ENCODE measurements at places on chromosomes 12 and 14.

- DNase-seq = peak; percentile 51
Measured at GRCh38 chr14:55583942-55584468, 4.0 kb downstream of the KTN1 start.

- no peak for DNase-seq
Measured at GRCh38 chr12:62737615-62738014, 197.3 kb downstream of the PPM1H start.

- no peak for DNase-seq
Measured at GRCh38 chr12:107646436-107646835, 39.2 kb upstream of the PWP1 start.

- DNase-seq = peak; percentile 48
Measured at GRCh38 chr12:20463913-20464524, 95.7 kb downstream of the PDE3A start.

GRCh38 chr12:42590330-42590934 is 886 bp upstream of the PRICKLE1 start:
- DNase-seq = no peak

- DNase-seq = no peak
Measured at GRCh38 chr12:106098691-106099200, 40.0 kb downstream of the NUAK1 start.

GRCh38 chr14:74973905-74974363 is 18.5 kb upstream of the PGF start:
- DNase-seq = no peak

DNA sequence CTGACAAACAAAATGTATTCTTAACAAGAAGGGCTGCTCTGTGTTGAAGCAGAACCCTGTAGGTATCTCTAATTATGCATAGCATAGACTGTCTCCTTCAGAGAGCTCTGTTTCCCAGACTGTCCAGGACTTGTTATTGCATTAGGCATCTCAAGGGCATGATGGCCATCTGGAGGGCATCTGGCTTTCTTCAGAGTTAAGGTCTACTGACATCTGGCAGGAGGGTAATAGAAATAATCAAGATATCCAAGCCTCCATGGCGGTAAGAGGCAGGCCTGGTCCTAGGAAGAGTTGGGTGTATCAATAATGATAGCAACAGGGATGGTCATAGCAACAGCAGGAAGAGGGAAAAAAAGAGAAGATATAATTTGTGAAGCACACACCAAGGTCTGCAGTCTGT is 161.2 kb downstream of the TTC8 start:
- DNase-seq = peak; percentile 23

- DNase-seq = no peak
Measured at GRCh38 chr12:80967565-80967964, 29.8 kb upstream of the LIN7A start.

DNA sequence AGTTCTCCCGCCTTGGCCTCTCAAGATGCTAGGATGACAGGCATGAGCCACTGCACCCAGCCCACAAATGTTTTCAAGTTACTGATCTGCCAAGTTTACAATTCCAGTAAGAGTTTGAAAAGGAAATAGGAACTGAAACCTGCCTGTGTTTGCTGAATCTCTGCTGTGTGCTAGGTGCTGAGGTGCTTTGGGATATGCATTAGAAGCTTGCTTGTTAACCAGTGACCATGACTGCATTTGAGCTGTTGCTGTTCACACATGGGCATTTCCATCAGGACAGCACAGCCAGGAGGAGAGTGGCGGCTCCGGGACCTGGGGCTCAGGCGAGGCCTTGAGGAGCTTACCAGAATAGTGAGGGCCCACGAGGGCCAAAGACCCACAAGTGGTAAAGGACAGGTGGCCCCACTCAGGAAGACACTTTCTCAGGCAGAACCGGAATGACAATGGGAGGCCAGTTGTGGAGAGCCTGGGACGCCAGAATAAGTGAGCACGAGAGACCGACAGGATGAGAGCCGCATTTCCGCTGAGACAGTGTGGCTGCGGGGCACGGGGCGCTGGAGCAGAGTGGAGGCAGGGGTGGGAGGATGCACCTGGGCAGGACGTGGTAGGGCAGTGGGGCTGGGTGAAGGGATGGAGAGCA is 54.5 kb upstream of the MMP17 start:
- DNase-seq = no peak

- peak; percentile 87 for DNase-seq
Measured at GRCh38 chr14:22386924-22387775, 201.9 kb downstream of the DAD1 start.

DNA sequence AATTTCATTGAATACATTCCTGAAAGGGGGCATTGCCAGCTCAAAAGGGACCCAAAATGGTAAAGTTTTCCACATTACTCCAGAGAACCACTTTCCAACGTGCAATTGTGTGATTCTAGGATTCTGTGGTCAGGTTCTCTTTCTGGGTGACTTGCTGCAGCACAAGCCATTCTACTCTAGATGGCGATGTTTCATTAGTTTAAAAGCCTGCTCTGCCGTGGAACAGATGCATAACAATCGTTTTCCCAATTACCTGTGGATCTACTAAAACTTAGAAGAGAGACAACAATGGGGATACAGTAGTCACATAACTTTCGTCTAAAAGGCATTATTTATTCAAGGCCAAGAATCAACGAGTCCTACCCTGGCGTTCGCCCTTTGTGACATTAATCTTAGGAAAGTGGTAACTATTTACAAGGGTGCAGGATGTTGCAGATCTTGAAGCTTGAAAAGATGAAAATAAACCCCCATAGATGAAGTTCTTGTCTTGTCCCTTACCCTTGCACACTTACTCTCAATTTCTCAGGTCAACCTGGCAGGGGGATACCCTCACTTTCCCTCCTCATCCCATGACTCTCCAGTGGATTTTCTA is 400.9 kb downstream of the SNAPC1 start:
- DNase-seq = peak; percentile 69

- peak; percentile 95 for DNase-seq
Measured at GRCh38 chr14:50060871-50061663, 55.3 kb downstream of the VCPKMT start.

DNA sequence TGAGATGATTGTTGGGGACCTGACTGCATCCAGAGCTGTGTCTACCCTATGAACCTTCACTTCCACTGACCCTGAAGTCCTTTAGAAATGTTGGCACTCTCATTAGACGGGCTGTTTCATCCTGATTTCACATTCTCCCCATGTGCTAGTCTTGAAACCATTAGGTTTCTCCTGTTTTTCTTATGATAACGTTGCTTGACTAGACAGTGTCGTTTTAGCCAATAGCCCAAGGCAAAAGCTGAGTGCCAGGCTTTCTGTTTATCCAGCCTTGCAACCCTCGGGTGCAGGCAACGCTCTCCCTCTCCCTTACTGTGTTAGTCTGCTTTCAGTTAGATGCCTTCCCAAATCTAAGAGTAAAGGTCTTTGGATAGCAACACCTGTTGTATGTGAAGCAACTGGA is 30.1 kb downstream of the DACT1 start:
- DNase-seq = no peak

- DNase-seq = no peak
Measured at GRCh38 chr14:101174980-101175606, 271.6 kb upstream of the RTL1 start.

GRCh38 chr12:10559244-10559643 is 53.6 kb downstream of the EIF2S3B start:
- DNase-seq = no peak

DNA sequence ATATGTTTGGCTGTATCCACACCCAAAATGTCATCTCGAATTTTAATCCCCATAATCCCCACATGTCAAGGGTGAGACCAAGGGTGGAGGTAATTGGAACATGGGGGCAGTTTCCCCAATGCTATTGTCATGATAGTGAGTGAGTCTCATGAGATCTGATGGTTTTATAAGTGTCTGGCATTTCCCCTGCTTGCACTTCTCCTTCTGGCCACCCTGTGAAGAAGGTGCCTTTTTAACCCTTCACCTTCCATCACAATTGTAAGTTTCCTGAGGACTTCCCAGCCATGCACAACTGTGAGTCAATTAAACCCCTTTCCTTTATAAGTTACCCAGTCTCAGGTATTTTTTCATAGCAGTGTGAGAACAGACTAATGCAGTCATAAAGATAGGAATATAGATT is 216.7 kb upstream of the SSTR1 start:
- no peak for DNase-seq

GRCh38 chr14:95037273-95037672 is 120.1 kb downstream of the DICER1 start:
- DNase-seq = no peak

- peak; percentile 52 for DNase-seq
Measured at GRCh38 chr14:80428171-80428570, 216.9 kb upstream of the DIO2 start.

- DNase-seq = no peak
Measured at GRCh38 chr12:119634743-119635142, 33.2 kb upstream of the PRKAB1 start.

DNA sequence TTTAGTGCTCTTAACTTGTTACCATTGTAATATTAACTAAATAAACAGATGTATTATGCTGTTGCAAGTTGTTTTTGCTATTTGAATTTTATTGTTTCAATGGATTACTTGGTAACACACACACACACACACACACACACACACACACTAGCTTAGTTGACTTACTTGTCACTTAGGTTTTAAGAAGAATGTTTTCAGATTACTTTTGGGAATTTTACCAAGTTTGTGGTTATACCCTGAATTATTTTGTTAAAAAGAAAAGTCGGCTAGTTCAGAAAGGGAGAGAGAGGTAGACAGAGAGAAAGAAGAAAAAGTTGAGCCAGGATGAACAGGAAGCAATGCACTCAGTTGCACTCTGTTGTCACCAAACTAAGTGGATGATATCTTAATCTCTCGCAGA is 5.3 kb downstream of the SSTR1 start:
- DNase-seq = no peak

DNA sequence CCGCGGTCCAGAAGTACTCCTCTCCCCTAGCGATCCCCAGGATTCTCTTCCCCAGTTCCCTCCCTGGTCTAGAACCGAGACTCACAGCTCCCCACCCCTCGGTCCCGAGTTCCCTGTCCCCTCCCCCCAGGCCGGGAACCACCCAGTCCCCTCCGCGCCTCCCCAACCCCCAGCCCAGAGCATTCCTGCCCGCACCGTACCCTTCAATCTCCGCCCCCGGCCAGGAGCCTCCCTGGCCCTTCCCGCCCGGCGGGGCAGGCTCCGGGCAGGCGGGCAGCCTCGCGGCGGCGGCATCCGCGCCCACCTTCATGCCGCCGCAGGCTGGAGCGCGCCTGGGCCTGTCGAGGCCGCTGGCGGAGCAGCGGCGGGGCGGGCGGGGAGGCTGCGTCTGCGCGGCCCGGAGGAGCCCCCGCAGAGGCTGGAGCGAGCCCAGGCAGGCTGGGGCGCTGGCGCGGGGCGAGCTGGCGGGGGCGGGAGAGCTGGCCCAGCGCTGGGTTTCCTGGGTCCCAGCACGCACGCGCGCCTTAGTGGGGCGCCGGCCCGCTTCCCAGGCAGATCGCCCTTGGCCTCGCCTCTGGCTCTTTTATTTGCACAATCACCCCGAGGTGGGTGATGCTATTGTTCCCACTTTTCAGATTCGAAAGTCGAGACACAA is 22.2 kb upstream of the GPR132 start:
- DNase-seq = peak; percentile 65

DNA sequence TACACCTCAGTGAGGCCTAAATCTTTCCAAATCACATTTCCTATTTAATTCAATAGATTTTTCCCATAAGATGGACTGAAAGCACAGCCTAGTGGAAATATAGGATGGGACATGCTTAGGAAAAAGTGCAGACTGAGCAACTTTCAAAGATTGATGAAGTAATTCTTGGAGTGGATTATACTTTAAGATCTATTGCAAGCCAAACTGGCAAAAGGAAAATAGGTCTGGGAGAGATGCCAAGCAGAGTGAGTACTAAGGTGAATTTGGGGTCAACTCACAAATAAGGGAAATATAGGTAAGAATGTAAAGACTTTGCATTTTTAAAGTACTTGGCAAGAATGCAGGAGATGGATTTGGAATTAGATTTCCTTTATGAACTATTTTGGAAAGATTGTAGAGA is 170.2 kb upstream of the FOXG1 start:
- DNase-seq = peak; percentile 76

DNA sequence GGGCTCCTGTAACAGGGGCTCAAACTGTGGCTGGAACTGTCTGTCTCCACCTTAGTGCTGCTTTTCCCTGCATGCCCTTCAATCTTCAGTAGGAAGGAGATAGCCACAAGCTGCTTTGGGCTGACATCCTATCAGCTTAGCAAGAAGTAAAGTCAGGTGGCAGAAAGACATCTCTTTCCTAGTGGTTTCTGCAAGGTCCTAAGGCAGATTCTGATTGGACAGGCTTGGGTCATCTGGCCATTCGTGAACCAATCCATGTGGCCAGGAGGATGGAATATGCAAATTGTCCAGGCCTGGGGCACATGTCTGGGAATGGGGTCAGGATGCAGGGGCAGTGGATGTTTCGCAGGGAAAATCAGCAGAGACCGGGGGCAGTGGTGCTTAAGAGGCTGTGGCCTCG is 5.2 kb downstream of the RITA1 start:
- peak; percentile 66 for DNase-seq

- DNase-seq = no peak
Measured at GRCh38 chr12:51636581-51636980, 45.5 kb downstream of the SCN8A start.

- no peak for DNase-seq
Measured at GRCh38 chr12:14240873-14241220, 124.6 kb upstream of the ATF7IP start.

DNA sequence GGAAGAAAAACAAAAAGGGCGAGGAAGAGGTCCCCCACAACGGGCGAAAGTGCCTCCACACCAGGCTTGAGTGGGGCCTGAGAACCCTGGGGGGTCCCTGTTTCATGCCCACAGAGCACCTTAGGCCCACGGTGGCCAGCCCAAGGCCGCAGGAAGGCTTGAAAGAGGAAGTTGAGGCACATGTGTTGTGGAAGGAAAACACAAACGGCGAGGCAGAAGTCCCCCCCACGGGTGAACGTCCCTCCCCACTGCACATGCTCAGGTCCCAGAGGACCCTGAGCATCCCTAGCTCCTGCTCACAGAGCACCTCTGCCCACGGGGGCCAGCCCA is 371.5 kb downstream of the ALG10 start:
- DNase-seq = no peak

- no peak for DNase-seq
Measured at GRCh38 chr14:50350975-50351374, 38.9 kb downstream of the DMAC2L start.

GRCh38 chr14:24398653-24399446 is at the start of gene NYNRIN:
Gene NYNRIN, plus strand, starts transcription at chr14:24399003. Its CDS starts 244 bp downstream, at chr14:24399247.
- peak; percentile 40 for DNase-seq

- DNase-seq = no peak
Measured at GRCh38 chr14:74568911-74569310, 43.1 kb downstream of the LTBP2 start.

GRCh38 chr12:6093764-6094163 is 30.7 kb downstream of the VWF start:
- DNase-seq = no peak

DNA sequence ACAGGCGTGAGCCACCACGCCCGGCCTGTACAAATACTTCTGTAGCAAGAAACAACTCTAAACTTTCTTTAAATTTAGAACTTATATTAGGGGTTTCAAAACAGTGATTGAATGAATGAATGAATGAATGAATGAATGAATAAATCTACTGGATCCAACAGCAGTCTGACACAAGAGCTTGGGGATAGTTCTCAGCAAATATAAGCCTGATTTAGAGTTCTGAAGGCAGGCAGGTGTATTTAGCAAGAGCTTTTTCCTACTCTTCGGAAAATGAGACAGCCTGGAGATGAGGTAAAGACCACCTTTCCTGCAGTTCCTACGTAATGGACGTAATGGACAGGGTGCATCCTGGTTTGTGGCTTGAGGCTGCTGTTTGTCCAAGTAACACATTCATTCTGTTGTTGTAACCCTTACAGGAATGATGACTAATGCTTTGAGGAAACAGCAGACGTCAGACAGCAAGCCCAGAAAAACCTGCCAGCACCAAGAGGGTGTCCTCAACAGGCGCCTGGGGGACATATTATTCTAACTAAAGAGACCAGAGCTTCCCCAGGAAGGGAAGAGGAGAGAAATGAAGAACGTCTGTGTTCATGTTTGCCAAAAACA is 277.4 kb upstream of the SOX5 start:
- DNase-seq = peak; percentile 98
